ENCODE measurements at places on chromosomes 1 and 21. TPM values are rescaled to one million over a fixed set of nuclear protein-coding genes. Genes with fewer than 3 reads are reported as not detected.

PPM1J gene
- not detected for total RNA-seq

CLEC20A gene
- total RNA-seq, result not detected

NECTIN4 gene
- total RNA-seq, result not detected

DNA sequence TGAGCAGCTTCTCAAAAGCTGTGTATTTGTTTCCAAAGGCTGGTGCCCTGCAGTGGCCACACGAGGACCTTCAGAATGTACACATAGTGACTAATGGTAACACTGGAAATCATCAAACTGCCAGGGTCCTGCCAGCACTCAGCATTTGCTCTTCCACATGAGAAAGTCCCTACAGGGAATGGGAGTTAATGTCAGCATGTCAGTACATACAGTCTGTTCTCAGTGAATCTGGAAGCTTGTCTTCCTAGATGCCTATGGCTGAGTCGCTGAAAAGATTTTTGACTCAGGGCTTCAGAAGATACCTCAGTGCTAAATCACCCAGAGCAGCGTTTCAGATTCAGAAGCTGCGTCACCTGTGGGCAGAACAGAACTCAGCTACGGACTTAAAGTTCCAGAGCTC lies 108.2 kb downstream of the CDC7 start:
- no peak for DNase-seq

DNA sequence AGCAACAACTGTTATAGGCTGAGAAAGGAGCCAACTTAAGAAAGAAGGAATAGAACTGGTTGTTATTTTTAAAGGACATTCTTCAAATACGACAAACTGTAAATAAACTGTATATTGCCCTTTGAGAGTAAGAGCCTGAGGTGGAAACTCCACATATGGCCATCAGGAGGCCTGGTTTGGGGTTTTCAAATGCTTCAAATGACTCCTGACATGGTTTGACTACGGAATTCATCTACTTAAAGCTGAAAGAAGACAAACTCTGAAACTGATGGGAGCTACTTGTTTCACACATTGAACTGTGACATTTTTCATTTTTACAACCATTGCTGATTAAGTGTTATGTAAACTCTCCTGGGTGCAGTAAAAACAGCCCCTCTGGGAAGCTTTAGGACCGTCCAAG lies 59.8 kb downstream of the NGF start:
- no peak for DNase-seq

DNA sequence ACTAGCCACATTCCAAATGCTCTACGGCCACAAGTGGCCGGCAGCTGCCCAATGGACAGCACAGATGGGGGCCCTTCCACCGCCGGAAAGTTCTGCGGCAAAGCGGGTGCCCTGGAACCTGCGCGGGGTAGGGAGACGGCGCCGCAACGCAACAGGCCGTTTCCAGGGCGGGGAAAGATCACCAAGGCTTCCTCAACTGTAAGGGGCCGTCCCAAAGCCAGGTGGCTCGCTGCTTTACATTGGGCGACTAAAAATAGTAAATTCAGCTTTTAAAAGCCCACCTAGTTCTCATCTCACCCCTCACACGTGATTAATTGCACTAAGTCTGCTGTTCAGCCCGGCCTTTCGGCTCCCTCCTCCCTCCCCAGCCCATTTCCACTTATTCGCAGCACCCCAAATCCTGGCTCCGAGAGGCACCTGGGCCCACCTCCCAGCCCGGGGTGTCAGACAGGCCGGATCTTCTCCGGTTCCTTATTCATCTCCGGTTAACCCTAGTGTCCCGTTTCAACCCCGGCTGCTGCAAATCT lies 643 bp downstream of the CFAP298 start:
- peak; percentile 92 for DNase-seq

- DNase-seq, result no peak
Observed at GRCh38 chr21:41686664-41687063, 80.2 kb downstream of the RIPK4 start.

USP21 gene
- total RNA-seq, result 21.9 TPM

BCL10 gene
- total RNA-seq, result 32.2 TPM

SERPINC1 gene
- 0.26 TPM for total RNA-seq

GRCh38 chr1:198187973-198188588 lies 31.3 kb downstream of the NEK7 start:
- DNase-seq, result no peak

DNA sequence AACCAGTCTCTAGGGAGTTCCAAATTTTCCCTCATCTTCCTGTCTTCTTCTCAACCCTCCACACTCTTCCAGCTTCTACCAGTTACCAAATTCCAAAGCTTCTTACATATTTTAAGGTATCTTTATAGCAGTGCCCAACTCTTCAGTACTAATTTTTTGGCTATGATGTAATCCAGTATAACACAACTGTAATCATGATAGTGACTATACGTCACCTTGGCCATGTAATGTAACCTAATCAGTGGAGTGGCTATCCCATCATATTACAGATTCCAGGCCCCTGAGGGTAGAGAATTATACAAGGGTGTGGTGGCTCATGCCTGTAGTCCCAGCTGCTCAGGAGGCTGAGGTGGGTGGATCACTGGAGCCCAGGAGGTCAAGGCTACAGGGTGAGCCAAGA lies 143.2 kb downstream of the CLEC20A start:
- DNase-seq, result no peak
